ENCODE measurements at places on chromosomes 16 and 17.

DNA sequence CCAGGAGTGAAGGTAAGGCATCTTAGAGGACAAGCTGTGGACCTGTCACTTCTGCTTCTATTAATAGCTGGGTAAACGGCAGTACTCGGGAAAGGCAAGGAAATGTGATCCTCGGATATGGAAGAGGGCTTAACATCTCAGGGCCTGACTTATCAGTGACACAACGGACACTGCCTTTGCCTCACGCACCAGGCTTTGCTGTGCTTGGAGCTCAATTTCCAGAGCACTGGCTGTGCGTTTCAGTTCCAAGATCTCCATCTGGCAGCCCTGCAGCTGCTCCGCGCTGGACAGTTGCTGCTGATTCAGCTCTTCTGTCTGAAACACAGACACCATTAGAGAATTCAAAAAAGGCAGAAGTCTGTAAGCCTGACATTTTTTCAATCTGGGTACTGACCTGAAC, 3.5 kb downstream of the KRT40 start:
- DNase-seq = no peak

- DNase-seq = no peak
These were observed 15.0 kb downstream of the TOP2A start for GRCh38 chr17:40402668-40403067.

GRCh38 chr17:45170931-45171337, 9.3 kb downstream of the HEXIM2 start:
- DNase-seq = no peak

- DNase-seq = peak; percentile 53
These were observed 1.3 kb upstream of the SOCS1 start for GRCh38 chr16:11257131-11257938.
